ENCODE measurements at places on chromosomes 2 and 18. TPM values are rescaled to one million over a fixed set of nuclear protein-coding genes. Genes with fewer than 3 reads are reported as not detected.

Gene LRRC30
- total RNA-seq: not detected

DNA sequence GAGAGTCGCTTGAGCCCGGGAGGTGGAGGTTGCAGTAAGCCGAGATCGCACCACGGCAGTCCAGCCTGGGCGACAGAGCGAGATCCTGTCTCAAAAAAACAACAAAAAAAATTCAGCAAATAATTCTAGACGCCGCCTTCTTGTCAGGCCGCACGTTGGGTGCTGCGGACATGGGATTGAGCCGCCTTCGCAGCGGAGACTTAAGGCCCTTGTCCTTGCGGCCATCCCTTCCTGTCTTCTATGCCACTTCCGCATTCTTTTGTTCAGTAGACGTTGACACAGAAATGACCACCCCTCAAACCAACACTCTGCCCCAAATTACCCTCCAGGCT, 15.8 kb downstream of the PTPN18 start:
- H3K4me3 ChIP-seq: peak overlapping the region; percentile 92
- peaks cover 40% of the 10 kb centered on the region for H3K4me1 ChIP-seq
- no peaks in the 10 kb centered on the region for H3K27me3 ChIP-seq
- no peak for DNase-seq
- peak overlapping the region; percentile 95 for H3K27ac ChIP-seq
- H3K36me3 ChIP-seq: peaks cover 49% of the 10 kb centered on the region

Gene C2orf72
- total RNA-seq: 2.3 TPM

- H3K4me1 ChIP-seq: no peaks in the 10 kb centered on the region
- no peaks in the 10 kb centered on the region for H3K36me3 ChIP-seq
- H3K27ac ChIP-seq: no peak overlapping the region
- no peak for DNase-seq
- no peak overlapping the region for H3K4me3 ChIP-seq
These were observed 198.2 kb upstream of the NDUFV2 start for GRCh38 chr18:8904316-8904715.

Gene ZSWIM2
- total RNA-seq: not detected

Data from activated naive CD8-positive, alpha-beta T cell treated with anti-CD3 and anti-CD28 coated beads for 36 hours (primary cell).